Activated T-helper 9 cell treated with anti-CD3 and anti-CD28 coated beads, Interleukin-2, amount 50 U/mL, for 16 hours (primary cell): ENCODE measurements at places on chromosomes 12 and 14.

GRCh38 chr14:102574281-102575159, 17.9 kb upstream of the RCOR1 start:
- no peak for DNase-seq

DNA sequence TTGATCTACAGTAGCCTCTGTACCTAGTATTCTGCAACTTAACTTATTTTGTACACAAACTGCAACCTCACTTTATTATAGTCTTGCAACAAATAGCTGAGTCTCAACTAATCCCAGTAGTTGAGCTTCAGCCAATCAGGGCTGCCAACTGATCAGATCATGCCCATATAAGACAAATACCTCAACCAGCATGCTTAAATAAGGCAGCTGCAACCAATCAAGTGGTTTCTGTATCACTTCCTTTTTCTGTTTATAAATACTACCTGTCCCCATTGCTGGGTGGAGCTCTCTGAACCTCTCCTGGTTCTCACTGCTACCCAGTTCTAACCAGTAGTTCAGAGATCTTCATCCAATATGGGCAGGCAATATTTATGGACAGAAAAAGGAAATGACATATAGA, 248.5 kb upstream of the FBXO33 start:
- no peak for DNase-seq

DNA sequence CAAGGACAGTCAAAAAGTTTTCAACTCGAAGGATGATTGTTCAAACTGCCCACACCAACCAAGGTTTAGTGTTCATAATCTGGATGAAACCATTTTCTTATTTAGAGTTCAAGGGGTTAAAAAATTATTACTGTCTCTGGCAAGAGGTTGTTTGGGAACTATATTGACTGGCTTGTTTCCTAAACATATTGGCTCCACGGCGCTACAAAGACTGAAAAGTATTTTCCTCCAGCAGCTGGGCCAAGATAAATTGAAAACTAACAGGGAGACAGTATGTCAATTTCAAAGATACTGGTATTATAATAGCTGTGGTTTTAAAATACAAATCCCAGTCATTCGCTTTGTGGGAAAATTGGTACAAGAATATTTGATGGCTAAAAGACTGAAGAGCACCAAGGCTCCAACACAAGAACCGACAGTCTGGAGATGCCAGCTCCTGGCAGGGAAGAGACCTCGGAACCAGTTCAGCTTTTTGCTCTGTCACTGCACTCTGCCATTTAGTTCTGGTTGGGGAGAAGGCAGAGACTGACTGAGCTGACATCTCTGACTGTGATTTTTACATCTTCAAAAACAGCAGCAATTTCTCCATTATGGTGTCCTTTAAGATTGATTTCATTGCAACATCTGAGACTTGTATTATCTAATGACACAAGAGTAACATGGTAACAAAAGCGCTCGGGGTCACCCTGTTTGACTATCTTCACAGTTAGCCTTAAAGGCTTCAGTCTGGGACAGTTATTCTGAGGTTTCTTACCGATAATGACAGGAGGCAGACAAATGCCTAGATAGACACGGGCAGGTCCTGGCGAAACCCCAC, 62.0 kb downstream of the ST8SIA1 start:
- DNase-seq, result no peak

DNA sequence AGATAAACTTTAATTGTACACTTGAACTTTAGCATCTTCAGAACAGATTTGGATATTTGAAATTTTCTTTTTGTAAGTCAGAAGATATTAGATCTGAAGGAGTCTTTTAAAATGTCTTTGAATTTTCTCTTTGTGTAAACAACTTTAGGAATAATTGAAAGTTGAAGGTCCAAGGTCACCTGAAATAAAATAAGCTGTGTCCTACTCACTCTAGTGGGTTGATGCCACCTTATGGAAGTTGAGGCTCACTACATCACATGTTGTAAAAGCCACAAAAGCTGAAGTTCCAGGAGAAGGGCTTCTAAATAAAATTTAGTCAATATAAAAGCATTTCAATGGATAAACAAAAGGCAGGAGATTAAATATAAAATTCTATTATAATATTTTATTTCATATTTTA, 122.0 kb upstream of the ATXN7L3B start:
- DNase-seq, result no peak

- DNase-seq, result no peak
Measured at GRCh38 chr12:107557026-107557425, 128.6 kb upstream of the PWP1 start.

DNA sequence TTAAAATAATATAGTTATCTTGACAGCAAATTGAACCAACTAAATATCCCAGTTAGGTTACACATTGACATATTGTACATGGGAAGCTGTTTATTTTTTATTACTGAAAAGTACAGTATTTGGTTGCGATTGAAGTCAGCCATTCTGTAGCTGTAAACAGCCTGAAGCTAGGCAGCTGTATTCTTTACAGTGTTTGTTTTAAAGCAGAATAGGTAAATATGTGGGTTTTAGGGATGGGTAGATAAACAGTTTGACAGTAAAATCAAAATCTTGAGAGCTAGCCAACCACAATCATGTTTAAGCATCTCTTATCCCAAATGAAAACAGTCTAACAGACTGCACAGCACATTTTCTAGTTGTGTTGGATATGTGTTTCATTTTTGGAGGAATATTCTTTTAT, 45.7 kb downstream of the TTC6 start:
- no peak for DNase-seq

DNA sequence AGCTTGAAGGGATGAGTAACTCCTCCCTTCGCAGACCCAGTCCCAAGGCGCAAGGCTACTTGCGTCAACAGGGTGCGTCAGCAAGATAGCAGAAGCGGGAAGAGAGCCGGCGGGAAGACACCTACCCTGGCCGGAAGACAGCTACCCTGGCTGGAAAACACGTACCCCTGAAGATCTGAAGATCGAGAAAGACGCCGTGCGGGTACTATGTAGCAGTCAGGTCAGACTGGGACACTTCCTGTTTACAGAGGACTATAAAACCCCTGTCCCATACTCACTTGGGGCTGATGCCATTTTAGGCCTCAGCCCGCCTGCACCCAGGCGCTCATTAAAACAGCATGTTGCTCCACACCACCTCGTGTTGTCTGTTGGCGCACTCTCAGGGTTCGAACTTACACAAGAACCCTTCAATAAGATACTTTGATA, 80.9 kb downstream of the ABCD2 start:
- no peak for DNase-seq

- no peak for DNase-seq
Measured at GRCh38 chr12:30828686-30829085, 73.9 kb upstream of the CAPRIN2 start.

- DNase-seq, result no peak
Measured at GRCh38 chr14:69666112-69666511, 54.7 kb downstream of the SUSD6 start.

- DNase-seq, result no peak
Measured at GRCh38 chr12:45130881-45131281, 80.0 kb upstream of the DBX2 start.

DNA sequence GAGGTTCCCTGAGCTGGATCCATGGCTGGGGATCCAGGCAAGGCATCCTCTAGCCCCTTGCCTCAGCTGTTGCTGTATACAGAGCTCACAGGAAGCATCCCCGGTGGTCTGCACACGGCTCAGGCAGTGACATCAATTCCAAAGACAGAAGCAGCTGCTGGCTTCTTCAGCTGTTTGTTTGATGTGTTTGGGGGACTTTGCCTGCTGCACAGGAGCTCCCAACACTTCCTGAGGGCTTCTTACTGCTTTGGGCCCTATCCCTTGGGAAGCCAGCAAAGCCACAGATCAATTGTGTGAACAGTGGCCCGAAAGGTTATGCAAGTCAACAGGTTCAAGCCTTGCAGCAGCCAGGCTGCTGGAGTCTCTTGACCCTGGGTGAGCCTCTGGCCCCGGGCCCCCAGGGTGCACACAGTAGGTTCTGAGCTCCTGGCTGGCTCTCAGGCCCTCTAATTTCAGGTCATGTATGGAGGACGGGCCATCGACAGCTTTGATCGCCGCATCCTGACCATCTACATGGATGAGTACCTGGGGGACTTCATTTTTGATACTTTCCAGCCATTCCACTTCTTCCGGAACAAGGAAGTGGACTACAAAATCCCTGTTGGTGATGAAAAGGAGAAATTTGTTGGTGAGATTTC, 42.6 kb downstream of the CCDC92 start:
- no peak for DNase-seq

GRCh38 chr14:68791902-68792677, 777 bp downstream of the ZFP36L1 start:
- no peak for DNase-seq

DNA sequence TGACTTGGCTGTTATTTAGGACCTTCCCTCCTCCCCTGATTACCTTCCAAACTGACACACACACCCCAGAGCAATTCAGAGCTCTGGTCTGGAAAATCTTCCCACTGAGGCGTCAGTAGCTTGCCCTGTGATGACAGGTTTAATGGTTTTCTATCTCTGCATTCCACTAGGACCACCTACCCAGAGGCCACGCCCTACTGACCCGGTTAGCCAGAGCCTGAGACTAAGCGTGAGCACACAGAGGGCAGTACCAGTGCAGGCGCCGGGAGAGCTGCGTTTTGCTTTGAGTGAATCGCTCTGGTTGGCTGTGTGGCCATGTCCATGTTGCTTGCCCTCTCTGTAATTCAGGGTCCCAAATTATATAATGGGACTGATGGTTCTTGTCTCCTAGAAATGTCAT, 36.2 kb upstream of the ATP2A2 start:
- no peak for DNase-seq

GRCh38 chr14:25150934-25151790, 101.2 kb upstream of the STXBP6 start:
- no peak for DNase-seq
